ENCODE measurements at places on chromosomes 12 and 14.
A peak's percentile ranks its signal among the peaks of the same experiment; 100 is the strongest.

DNA sequence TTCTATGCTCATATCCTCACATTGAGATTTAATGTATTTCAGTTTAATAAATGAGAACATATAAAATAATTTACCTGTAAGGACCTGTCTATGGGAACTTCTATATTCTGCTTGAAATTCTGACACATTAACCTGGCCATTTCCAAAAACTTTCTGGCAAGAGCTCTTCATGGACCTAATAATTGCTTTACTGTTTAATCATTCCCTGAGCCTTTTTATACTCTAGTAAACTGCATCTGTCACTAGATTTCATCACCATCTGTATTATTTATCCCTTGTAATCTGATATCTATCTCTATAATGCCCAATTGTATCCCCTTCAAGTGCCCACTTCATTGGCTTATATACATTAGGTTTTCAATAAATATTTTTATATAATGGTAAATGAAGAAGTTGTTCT, 327.7 kb downstream of the RAD51B start:
- DNase-seq = no peak

- no peak for DNase-seq
Observed at GRCh38 chr14:97213720-97214119, 416.5 kb downstream of the VRK1 start.

GRCh38 chr12:69044887-69045286, 111.9 kb upstream of the CPM start:
- no peak for DNase-seq

- peak; percentile 61 for DNase-seq
Observed at GRCh38 chr12:130775953-130776856, 60.1 kb upstream of the RIMBP2 start.

DNA sequence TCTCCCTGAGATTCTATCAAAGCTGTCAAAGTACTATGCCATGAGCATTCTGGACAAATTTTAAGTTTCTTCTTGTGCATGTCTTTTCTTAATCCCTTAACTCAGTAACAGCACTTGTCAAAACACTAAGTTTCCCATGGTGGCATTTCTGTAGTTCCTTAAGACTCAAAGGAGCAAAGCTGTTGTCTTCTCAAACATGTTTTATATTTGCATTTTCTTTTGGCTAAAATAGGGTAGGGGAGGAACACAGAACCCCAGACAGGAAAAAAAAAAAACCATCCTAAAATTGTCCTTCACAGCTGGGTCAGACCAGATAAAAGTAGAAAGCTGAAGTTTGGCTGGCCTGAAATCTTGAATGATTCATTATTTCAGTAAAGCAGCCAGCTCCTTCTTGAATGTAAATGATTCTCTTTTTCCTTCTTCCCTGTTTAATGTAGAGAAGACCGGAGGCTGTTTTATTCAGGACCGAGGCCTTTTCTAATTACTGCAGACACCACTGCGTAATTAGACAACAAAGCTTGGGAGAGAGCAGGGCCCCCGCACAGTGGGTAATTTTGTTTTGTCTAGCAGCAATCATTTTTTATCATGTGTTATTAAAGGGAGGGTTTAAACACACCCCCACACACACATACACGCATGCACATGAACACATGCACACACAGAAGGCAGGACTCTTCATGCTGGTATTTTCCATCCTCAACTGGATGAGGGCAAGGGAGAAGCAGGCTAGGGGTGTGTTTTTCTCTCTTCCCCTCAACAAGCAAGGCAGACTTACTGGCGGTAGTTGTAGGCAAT, 51.0 kb downstream of the PAH start:
- no peak for DNase-seq

GRCh38 chr14:39370415-39370814, 61.8 kb downstream of the FBXO33 start:
- no peak for DNase-seq

DNA sequence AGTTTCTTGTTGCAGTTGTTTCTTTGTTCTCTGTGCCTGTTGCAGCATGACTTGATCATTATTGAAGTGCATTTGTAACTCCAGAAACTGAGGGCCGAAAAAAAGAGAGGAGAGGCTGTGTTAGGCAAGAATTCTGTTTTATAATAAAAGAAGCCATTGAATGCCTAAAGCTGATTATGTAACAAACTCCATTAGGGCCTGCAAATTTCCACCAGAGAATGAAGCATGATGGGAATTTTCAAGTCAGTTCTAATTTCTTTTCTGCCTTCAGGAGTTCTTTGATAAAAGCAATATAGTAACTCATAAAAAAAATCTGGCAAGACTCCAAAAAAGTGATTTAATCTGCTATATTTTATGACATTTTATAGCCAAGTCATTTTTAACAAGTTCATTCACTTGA, 156.7 kb upstream of the RASSF8 start:
- DNase-seq = no peak
